Activated CD8-positive, alpha-beta memory T cell treated with anti-CD3 and anti-CD28 coated beads, Interleukin-2, amount 10 ng/mL, durations not matched to agents 7 days and 5 days (primary cell): ENCODE measurements at places on chromosomes 5 and 9. TPM values are rescaled to one million over a fixed set of nuclear protein-coding genes. Genes with fewer than 3 reads are reported as not detected.

DNA sequence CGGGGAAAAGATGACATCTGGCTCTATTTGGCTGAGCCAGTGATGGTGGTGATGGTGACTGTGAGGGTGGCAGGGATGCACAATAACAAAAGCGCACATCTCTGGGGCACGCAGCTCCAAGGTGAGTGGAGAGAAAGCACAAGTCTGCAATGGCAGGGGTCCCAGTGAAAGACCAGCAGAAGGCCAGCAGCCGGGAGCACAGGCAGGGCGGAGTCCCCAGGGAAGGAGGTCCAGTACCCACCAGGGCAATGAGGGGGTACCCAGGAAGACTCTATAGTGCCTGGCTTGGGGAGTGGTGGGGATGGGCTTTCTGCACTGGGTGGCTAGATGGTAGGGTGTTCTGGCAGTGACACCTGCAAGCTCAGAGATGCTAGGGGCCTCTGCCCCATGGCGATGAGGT lies 69.4 kb downstream of the AK8 start:
- H3K4me3 ChIP-seq = no peak overlapping the region
- peaks cover 74% of the 10 kb centered on the region for H3K27me3 ChIP-seq
- no peaks in the 10 kb centered on the region for H3K36me3 ChIP-seq
- H3K4me1 ChIP-seq = peaks cover 9% of the 10 kb centered on the region

GRCh38 chr9:132651259-132651658 lies 18.5 kb downstream of the DDX31 start:
- no peak for DNase-seq
- peaks cover 12% of the 10 kb centered on the region for H3K36me3 ChIP-seq
- no peaks in the 10 kb centered on the region for H3K27me3 ChIP-seq
- H3K27ac ChIP-seq = no peak overlapping the region

Gene ANKDD1B
- total RNA-seq = not detected

DNA sequence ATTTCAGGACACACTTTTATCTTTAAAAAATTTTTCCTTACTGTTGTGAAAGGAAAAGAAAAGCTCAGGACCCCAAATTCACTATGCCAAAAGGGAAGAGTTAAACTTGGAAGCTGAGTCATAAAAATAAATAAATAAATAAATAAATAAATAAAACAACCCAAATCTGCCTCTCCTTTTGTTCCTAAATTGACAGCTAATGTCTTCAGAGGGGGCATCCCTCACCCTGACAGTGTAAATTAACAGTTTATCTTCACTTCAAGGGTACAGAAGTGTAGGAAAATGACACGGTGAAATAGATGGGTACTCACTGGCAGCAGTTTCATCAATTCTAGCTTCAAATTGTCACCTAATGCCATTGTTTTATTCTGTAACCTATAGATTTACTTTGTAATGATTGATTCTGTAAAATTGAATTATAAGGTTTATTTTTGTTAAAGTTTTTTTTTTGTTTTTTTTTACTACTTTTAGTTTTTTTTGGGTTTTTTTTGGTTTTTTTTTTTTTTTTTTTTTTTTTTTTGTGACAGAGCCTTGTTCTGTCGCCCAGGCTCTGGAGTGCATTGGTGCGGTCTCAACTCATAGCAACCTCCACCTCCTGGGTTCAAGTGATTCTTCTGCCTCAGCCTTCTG lies 18.5 kb upstream of the ANXA1 start:
- H3K27me3 ChIP-seq = no peaks in the 10 kb centered on the region
- H3K36me3 ChIP-seq = peaks cover 7% of the 10 kb centered on the region
- peak overlapping the region; percentile 96 for H3K27ac ChIP-seq

Gene SPINK7
- not detected for total RNA-seq

DNA sequence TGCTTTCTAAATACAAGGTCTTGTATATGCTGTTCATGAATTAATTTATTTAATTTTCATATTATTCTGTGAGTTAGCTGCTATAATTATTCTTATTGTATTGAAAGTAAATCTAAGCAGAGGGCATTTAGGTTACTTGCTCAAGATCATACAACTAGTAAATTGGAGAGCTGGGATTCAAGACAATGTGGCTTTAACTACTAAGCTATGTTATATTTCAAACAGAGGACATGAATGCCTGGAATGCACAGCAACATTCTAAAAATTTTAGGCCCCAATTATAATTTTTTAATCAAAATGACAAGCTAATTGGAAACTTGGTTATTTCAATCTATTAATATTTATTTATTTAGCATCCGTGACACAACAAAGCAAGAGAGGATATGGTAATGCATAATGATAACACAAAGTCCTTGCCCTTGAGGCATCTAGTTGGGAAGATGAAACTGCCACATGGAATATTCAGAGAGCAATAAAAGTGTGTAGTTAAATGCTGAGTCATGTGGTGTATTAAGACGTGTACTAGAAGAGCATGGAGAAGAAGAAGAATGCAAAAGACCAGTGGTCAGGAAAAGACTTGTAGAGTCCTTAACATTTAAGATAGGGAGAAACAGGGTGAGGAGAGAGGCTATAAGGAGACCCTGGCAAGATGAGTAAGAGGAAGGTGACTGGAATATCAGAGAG lies 24.4 kb downstream of the CTXN3 start:
- no peaks in the 10 kb centered on the region for H3K27me3 ChIP-seq
- H3K4me1 ChIP-seq = no peaks in the 10 kb centered on the region
- DNase-seq = no peak
- no peak overlapping the region for H3K27ac ChIP-seq
- no peaks in the 10 kb centered on the region for H3K36me3 ChIP-seq
- no peak overlapping the region for H3K4me3 ChIP-seq
